Right ventricle myocardium inferior (tissue), 1 donor: ENCODE measurements at places on chromosomes 7 and 10. TPM values are rescaled to one million over a fixed set of nuclear protein-coding genes. Genes with fewer than 3 reads are reported as not detected.

Gene ACSM6
- total RNA-seq = not detected

Gene SLC18A3
- not detected for total RNA-seq

Gene NPTX2
- total RNA-seq = 3.1 TPM

Gene HMX3
- not detected for total RNA-seq

Gene SAMD9L
- 3.8 TPM for total RNA-seq

DNA sequence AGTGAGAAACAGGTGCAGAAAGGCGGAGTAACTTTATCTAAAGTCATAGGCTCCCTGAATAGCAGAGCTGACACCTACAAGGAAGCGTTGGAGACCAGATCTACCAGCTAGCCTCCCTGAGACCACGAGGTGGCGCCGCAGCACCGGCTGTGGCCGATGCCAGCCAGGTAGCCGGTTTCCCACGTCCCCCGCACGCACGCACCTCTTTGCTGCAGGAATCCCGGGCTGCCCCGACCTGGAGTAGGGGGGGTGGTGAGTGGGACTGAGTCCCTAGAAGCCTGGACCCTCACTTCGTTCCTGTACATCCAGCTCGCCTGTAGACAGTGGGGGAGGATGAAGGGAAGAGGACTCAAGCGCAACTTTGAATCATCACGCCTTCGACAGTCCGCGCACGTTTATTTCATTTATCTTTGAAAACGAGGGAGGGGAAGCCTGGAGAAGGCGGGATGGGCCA is 3.7 kb downstream of the ELOVL3 start:
- peak; percentile 92 for DNase-seq

DNA sequence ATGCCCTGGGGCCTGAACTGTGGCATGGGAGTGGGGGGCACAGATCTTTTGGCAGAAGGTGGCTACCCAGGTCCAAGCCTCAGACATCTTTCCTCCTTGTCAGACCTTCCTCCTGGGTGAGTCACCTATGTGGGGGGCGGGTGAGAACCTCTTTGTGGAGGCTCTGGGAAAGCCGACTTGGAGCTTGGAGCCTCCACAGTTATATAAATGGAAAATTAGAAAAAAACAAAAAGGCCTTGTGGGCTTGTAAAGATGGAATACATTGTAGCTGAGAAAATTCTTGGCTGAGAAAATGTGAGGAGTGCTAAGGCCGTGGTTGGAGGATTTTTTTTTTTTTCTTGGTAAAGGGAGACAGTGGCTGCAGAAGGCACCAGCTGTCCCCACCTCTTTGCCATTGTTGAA is 292.5 kb downstream of the CCDC3 start:
- DNase-seq = no peak

- DNase-seq = no peak
Observed at GRCh38 chr10:127774766-127775559, 38.0 kb downstream of the FOXI2 start.

GRCh38 chr10:47028466-47028865 is 117.2 kb downstream of the PTPN20 start:
- peak; percentile 37 for DNase-seq

DNA sequence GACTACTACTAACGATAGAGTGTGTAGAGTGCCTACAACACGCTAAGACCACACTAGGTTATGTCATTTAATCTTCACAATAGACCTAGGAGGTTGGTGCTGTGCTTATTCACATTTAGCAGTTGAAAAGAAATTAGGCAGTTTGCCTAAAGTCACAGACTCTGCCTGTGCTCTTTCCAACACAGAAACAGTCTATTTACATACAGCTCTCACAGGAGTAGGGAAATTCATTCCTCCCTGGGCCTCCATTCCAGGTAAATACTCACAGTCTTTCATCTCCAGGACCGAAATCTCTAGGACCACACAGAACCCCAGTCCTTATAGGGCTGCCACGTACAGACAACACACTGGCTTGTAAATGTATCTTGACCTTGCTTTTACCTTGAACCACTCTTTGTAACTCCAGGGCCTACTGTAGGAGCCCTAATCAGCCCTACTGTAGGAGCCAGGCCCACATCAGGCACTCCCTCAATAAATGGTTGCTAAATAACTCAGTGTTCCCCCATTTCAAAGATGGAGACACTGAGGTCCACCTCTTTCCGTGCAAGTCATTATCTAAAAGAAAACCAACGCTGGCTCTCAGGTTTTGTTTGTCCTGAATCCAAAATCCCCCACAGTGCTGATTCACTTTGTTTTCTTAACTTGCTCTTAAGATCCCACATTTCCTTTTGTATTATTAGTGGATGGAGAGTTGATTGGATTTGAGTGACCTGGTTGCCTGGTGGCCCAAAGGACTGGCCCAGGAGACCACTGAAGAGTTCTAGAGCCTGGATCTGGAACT is 146.9 kb downstream of the KCNMA1 start:
- DNase-seq = no peak

DNA sequence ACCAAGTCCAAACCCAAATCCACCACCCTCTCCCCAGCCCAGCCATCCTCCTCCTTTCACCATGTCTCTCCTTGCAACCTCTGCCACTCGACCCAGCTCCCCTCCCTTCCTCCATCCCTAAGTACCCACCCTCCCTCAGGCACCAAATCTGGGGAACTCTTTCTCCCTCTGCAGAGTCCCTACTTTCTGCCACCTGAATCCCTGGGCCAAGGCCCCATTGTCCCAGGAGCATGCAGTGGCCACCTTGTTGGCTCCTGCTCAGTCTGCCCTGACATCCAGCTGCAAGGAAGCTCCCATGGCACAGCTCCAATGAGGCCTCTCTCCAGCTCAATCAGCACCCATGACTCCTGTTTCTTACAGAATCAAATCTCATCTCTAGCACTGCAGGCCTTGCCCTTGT is 5.5 kb upstream of the UNC5B start:
- DNase-seq = no peak

DNA sequence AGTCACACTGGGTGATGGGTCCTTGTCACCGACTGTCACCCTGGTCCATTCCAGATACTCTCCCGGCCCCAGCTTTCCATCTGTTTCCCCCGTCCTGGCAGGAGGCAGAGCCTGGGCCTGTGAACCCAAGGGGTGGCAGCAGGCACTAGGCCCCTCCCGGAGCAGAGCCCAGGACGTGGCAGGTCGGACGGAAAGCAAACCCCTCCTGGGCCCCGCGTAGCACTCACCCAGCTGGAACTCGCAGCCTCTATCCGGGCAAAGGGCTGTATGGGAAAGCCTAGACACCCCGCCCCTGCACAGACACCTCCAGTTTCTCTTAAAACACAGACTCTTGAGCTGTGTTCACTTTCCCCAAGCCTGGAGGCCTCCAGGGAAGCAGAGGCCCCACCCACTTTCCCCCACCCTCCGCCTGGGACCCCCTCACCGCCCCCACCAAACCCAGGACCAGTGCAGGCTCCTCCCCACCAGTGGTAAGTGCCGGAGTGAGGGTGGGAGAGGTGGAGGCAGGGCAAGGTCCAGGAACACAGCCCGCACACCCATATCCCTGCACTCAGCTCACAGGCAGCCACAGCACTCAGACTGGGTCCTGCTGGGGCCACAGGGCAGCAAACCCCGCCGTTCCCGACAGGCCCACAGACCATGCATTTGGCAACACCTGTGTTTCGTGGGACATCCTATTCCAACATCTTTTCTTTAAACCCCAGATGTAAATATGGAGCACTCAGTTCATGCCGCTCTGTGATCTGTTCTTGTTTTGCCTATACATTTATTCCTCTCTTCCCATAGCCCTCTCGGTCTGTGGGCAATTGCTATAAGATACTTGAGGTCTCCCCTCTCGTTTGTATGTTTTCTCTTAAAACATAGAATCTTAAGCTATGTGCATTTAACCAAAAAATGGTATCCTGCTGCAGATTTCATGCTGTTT is 98.2 kb upstream of the PDGFA start:
- no peak for DNase-seq

GRCh38 chr10:102451105-102451969 is at the start of gene C10orf95:
Gene C10orf95 (minus strand): TSS chr10:102451543. CDS start chr10:102451093, 450 bp downstream.
- no peak for DNase-seq

DNA sequence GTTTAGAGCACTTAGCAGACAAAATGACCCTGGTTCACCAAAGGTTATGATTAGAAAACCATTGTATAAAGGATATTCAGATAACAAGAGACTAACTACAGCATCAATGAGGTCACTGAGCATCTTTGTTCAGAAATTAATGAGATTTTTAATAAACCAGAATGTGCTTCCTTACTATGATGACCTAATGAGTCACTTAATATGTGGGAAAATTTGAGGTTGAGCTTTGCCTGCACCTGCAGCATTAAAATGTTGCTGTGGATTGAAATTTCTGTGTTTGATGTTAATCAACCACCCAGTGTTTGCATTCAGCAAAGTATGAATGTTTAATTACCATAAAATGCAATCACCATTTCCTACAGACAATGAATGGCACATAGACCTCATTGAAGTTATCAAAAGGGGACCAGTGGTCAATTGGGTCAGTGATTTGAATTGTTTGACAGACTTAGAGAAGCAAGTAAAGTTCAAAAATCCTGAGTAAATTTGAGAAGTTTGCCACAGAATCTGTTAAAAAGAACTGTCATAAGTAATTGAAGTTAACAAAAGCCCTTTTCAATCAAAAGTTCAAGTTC is 45.8 kb downstream of the EXOC6 start:
- no peak for DNase-seq

DNA sequence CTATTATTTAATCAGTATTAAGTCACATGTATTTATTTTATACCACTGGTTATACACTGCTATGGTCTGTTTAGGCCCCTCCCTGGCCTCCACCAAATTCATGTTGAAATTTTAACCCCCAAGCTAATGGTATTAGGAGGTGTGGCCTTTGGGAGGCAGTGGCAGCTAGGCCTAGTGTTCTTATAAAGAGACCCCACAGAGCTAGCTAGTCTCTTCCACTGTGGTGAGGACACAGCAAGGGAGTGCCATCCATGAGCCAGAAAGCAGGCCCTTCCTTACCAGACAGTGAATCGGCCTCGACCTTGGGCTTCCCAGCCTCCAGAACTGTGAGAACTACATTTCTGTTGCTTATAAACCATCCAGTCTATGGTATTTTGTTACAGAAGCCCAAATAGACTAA is 28.7 kb downstream of the RBM48 start:
- no peak for DNase-seq

GRCh38 chr7:51180092-51180491 is 136.5 kb downstream of the COBL start:
- no peak for DNase-seq

DNA sequence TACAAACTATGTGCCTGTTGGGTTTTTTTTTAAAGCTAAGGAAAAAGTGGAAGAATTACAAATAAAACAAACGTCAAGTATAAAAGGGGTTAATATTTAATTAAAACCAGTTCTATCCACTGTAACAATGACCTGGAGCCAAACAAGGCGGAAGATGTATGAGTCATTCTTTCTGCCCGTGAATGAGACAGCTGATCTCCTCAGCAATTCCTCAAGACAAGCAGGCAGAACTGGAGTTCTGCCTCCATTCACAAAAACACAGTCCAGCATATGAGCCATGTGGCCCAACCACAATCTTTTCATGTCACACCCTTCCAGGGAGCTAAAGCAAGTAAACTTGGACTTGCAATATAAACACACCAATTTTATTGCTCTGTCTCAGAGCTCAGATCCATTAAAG is 8.4 kb downstream of the ETV1 start:
- DNase-seq = no peak

DNA sequence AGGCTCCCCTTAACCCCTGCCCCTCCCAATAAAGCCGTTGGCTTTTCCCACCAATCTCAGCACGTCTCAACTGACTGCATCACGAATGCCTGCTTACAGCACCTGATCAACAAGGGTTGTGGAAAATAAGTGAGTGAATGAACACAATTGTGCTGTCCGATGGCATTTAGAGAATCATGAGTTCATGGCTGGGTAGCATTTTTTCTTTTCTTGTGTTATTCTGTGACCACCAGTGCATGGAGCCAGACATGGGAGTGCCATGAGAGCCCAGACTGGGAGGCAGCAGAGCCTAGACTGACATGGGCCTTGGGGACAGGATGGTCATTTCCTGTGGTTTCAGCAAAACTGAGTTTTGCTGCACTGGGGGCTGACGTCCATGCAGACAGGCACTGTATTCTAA is 254.1 kb upstream of the IGFBP3 start:
- DNase-seq = no peak

DNA sequence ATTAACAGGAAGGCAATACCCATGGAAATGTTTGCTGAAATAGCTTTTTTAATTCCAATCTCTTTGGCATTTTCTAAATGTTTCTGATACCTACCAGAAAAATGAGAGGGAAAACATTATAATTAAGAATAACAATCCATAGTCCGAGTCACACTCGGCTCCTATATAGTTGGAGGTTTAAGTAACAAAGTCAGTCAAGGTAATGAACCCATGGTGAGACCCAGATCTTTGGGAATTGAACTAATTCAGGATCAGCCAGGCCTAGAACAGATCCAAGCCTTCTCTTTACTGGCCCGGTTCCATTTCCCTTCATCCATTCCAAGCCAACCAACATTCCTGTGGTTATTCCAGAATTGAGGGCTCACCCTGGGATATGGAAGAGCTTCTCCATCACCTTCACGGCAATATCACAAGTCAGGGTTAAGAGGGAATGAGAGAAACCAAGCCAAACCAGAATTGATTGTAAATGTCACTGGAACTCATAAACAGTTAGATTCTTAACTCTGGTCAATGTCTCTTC is 28.3 kb downstream of the ABCB4 start:
- DNase-seq = no peak

DNA sequence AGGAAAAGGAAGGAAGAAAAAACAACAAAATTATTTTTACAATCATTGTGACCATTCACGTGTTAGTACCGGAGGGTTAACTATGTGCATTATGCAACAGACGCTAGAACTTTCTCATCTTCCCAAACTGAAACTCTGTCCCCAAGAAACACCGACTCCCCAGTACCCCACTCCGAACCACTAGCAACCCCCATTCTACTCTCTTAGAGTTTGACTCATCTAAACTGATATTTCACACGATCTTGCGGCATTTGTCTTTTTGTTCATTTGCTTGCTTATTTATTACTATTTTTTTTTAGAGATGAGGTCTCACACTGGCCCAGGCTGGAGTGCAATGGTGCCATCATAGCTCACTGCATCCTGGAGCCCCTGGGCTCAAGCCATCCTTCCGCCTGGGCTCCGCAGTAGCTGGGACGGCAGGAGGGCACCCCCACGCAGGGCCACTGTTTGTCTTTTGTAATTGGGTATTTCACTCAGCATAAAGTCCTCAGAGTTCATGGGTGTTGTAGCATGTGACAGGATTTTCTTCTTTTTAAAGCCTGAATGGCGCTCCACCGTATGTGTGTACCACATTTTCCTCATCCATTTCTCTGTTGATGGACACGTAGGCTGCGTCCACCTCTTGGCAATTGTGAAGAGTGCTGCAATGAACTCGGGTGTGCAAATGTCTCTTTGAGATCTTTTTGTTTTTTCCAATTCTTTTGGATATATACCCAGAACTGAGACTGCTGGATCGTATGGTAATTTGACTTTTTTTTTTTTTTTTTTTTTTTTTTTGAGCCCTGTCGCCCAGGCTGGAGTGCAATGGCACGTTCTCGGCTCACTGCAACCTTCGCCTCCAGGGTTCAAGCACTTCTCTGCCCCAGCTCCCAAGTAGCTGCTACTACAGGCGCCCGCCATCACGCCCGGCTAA is 9.5 kb downstream of the MNX1 start:
- no peak for DNase-seq

DNA sequence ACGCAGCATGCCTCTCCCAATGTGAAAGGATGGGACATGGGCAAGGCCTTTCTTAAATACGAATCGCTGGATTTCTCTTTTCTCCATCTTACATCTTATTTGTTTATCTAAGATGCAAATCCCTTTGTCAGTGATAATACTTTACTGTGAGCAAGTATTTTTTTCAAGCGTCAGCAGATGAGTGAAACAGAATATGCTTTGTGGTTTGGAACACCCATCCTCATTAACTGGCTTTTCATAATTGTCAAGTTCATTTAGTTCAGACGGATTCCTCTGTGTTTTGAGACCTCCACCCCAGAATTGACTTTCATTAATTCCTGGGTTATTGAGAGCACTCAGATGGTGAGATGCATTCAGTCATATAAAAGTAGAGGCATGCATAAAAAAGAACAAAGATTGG is 149.8 kb downstream of the NSUN6 start:
- no peak for DNase-seq
